ENCODE measurements at places on chromosomes 2 and 18.
A peak's percentile ranks its signal among the peaks of the same experiment; 100 is the strongest.

- peak; percentile 20 for DNase-seq
Measured at GRCh38 chr2:121561617-121562268, 31.1 kb downstream of the RNU4ATAC start.

DNA sequence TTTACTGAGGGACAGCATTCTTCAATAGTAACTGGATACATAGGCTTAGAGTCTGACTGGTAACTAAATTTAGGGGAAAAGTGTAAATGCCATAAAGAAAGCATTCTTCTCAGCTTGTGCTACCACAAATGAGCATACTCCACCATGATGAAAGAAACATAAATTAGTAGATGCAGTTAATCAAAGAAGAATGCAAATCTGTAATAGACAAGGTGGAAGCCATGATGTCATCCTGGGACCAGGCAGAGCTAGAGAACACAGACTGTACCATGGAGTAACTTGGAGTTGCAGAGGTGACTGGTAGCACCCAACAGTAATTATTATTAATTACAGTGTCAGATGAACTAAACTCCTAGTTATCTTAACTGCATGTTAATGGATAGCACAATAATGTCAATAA, 51.7 kb downstream of the RBKS start:
- DNase-seq = no peak

DNA sequence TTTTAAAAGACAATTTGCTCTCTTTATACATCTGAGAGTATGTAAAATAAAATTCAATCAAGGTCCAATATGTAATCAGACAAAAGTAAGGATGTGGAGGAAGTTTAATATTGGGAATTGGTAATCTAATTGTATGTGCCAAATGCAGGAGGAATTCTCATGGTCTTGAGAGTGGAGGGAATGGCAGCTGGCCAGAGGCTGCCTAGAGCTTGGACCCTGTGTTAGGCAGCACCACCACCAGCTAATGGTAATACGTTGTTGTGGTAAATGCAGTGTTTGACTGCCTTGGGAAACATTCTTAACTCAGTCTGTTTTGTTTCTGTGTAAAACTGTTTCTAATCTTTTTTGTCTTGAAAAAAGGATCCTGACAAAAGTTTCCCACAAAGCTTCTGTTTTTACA, 30.0 kb downstream of the GALNT1 start:
- no peak for DNase-seq

GRCh38 chr18:48675912-48676311, 137.1 kb downstream of the CTIF start:
- no peak for DNase-seq

GRCh38 chr2:212005085-212005671, 533.4 kb downstream of the ERBB4 start:
- DNase-seq = no peak

GRCh38 chr18:74957588-74958224, 251.2 kb downstream of the PTGR3 start:
- no peak for DNase-seq

DNA sequence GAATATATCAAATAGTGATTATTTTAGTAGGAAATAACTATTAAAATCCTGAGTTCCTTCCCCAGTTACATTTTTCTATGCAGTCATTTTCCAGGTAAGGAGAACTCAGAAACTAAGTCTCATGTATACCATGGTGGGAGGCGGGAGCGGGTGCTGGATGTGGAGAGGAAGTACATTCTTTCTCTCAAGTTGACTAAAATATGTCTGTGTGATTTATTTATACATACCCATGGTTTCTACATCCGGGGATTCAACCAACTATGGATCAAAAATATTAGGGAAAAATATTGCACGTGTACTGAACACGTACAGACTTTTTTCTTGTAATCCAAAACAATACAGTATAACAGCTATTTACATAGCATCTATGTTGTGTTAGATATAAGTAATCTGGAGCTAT, 6.8 kb downstream of the ZCCHC2 start:
- no peak for DNase-seq

GRCh38 chr2:55768991-55769390, 75.3 kb upstream of the PNPT1 start:
- DNase-seq = no peak

DNA sequence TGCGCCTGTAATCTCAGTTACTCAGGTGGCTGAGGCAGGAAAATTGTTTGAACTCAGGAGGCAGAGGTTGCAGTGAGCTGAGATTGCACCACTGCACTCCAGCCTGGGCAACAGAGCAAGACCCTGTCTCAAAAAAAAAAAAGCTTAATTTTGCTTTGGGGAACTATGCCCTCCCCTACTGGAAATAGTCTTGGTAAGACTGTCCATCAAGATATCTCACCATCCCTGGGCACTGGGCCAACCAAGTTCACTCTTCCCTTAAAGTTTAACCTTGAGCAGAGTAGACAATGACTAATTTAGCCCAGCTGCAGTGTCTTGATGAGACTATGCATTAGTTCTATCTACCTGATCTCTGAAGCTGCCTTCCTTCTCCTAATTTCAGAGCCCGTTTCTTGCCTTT, 44.7 kb downstream of the ASXL2 start:
- DNase-seq = no peak

DNA sequence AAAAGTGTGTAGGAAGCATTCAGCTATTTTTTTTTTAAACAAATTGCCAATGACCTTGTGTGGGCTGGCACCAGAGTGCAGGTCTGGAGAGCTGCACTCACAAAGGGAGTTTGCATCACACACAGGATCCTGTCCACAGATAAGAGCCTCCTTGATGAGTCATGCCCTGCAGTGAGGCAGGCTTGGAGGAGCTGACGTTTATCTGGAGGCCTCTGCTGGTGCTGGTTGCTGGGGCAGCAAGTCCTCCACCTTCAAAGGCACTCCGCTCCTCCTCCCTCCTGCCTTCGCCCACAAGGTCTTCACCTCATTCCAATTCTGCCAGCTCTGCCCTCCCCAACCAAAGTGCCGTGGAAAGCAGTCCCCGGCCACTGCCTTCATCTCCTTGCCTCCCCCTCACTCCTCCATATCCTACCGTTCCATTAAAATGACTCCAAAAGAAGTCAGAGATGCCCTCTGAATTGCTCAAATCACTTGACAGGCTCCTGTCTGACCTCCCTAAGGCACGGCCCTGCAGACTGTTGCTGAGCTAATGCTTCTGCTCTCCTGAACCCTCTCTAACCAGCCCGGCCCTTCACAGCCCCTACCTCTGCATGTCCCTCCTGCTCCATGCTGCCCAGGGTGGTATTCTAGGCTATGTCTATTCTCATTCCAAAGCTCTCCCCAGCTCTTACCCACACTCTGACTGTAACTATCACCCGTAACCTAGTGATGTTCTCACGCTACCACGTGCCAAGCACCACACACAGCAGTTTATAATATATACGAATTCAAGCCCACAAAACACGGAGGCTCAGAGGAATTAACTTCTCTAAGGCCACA, 30.9 kb downstream of the LONRF2 start:
- DNase-seq = peak; percentile 54

DNA sequence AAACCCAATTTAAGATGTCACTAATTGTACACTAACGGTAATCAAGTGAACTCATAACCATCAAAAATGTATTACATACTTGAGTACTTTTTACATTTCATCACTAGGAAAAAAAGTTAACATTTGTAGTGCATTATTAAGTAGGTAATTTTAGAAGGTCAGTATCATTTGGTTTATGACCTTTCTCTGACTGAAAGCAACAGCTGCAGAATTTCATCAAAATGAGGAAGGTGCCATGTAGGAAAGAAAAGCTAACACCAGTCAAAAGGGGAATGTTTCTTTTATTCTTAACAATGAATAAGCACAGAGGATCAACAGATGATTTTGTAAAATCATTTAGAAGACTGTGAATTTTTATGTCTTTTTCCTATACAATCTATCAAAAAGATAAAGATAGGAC, 79.0 kb downstream of the PIGN start:
- no peak for DNase-seq

DNA sequence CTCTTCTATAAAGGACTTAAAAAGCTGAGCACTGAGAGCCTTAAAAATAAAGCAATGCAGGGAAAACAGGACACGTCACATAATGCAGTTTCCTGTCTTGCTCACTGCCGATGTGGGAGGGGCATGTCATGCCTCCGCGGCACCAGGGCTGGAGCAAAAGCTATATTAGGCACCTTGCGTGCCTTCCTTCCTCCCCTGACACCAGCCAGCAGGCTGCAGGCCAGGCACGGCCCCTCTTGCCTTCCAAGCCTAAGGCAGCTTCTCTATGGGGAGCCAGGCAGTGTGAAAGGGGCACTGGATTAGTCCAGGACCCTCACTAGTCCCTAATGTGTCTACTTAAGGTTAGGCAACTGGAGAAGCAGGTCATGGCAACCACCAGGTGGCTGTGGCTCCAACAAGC, 26.3 kb downstream of the MRPL35 start:
- DNase-seq = no peak

DNA sequence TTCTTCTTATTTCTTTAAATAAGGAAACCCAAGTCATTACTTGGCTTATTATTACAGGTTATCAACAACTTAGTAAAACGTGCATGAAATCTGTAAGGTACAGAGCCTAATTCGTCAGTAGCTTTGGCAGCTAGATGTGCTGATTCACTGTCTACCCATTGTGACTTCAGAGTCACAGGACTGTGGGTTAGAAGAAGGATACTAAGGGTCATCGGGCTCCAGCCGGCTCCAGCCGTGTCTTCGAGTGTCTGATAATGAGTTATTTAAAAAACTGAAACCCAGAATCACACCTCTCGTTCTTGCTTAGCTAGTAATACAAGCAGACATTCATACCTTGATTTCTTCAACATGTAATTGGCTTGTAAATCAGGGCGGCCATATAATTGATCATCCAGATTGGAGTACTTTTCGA, 170.5 kb downstream of the FMNL2 start:
- no peak for DNase-seq

GRCh38 chr2:227908266-227909054, 37.0 kb downstream of the DAW1 start:
- DNase-seq = no peak

DNA sequence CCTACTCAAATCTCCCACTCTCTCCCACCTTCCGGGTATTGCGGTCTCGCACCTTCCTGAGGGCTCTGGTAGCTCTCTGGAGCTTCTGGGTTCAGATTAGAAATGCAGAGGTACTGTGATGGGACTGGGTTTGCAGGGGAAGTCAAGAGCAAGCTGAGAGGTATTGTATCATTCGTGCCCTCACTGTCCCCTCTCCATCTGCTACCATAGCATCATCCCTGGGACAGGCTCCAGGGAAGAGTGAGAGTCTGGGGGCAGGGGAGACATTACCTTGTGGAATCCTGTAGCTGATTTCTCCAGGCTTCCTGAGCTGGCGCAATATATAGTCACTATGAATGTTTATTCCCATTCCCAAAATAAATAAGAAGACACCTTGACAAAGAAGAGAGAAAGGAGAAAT, 49.6 kb downstream of the SRD5A2 start:
- no peak for DNase-seq
